Cardiac muscle cell (in vitro differentiated cells and primary cell): ENCODE measurements at places on chromosomes 11 and 22. TPM values are rescaled to one million over a fixed set of nuclear protein-coding genes. Genes with fewer than 3 reads are reported as not detected.

C11orf87 gene
- total RNA-seq: 0.42 and 0.49 TPM in 2 replicates

CYP2D6 gene
- total RNA-seq: 0.14 and 2.2 TPM in 2 replicates

RAG2 gene
- total RNA-seq: not detected in 2 replicates

GGT1 gene
- 12.0 and 20.4 TPM in 2 replicates for total RNA-seq

FAM181B gene
- 0.60 and 0.99 TPM in 2 replicates for total RNA-seq

SPDYC gene
- total RNA-seq: 0.24 TPM in 1 of 2 replicates, not detected in the other

BTG4 gene
- total RNA-seq: not detected in 2 replicates

TRAF6 gene
- 7.5 and 11.6 TPM in 2 replicates for total RNA-seq

EMID1 gene
- total RNA-seq: 13.0 and 42.5 TPM in 2 replicates

CALCA gene
- not detected in 2 replicates for total RNA-seq

GVQW3 gene
- total RNA-seq: 8.1 and 13.3 TPM in 2 replicates

NUDT8 gene
- total RNA-seq: 6.9 and 24.3 TPM in 2 replicates

SYCE3 gene
- total RNA-seq: not detected in 2 replicates

OR8K3 gene
- not detected in 2 replicates for total RNA-seq

MUC15 gene
- not detected in 2 replicates for total RNA-seq

SORL1 gene
- total RNA-seq: 9.8 and 18.2 TPM in 2 replicates

ABTB2 gene
- 32.7 and 61.3 TPM in 2 replicates for total RNA-seq

GRM5 gene
- total RNA-seq: 0.06 TPM in 1 of 2 replicates, not detected in the other

ACR gene
- 0.07 and 0.77 TPM in 2 replicates for total RNA-seq

C11orf52 gene
- total RNA-seq: 5.5 and 7.4 TPM in 2 replicates

FGF19 gene
- not detected in 2 replicates for total RNA-seq

GLYAT gene
- not detected in 2 replicates for total RNA-seq
